ENCODE measurements at places on chromosomes 5 and 9. TPM values are rescaled to one million over a fixed set of nuclear protein-coding genes. Genes with fewer than 3 reads are reported as not detected.
A peak's percentile ranks its signal among the peaks of the same experiment; 100 is the strongest.

- H3K36me3 ChIP-seq = no peaks in the 10 kb centered on the region
- H3K27me3 ChIP-seq = no peaks in the 10 kb centered on the region
- no peak for DNase-seq
- H3K4me3 ChIP-seq = no peak overlapping the region
- no peaks in the 10 kb centered on the region for H3K4me1 ChIP-seq
These were observed 568.0 kb downstream of the ANXA1 start for GRCh38 chr9:73719660-73720059.

- peak; percentile 53 for DNase-seq
- no peak overlapping the region for H3K27ac ChIP-seq
- peaks cover 23% of the 10 kb centered on the region for H3K4me1 ChIP-seq
These were observed 1.1 kb upstream of the BNC2 start for GRCh38 chr9:16871336-16872151.

Gene BRD8
- 52.1 TPM for total RNA-seq

Gene SH3TC2
- 0.33 TPM for total RNA-seq

DNA sequence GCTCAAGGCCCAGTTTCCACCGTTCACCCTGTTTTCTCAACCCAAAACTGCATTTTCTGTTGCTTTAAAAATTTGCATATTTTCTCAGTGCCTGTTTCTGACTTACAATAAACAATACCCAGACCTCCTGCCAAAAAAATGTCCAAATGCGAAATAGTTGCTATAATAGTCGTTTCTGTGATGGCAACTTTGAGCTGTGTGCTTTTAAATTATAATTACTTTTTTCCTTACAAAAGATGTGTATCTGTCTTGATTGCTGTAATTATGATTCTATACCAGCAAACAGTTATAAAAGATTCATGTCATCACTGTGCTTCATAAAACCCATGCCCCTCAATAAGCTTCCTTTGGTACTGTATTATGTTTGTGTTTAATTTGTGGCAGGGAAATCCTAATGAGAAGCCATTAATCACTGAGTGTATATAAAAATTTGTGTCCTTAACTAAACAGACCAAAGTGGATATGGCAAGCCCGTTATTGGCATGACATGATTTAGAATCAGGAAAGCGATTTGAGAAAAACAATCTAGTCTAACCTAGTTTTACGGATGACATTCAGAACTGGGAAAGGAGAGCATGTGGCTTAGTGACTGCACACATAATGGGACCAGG, 5.4 kb upstream of the SLC1A3 start:
- no peaks in the 10 kb centered on the region for H3K36me3 ChIP-seq
- no peak for DNase-seq
- H3K4me1 ChIP-seq = no peaks in the 10 kb centered on the region
- no peak overlapping the region for H3K27ac ChIP-seq
- H3K27me3 ChIP-seq = no peaks in the 10 kb centered on the region

DNA sequence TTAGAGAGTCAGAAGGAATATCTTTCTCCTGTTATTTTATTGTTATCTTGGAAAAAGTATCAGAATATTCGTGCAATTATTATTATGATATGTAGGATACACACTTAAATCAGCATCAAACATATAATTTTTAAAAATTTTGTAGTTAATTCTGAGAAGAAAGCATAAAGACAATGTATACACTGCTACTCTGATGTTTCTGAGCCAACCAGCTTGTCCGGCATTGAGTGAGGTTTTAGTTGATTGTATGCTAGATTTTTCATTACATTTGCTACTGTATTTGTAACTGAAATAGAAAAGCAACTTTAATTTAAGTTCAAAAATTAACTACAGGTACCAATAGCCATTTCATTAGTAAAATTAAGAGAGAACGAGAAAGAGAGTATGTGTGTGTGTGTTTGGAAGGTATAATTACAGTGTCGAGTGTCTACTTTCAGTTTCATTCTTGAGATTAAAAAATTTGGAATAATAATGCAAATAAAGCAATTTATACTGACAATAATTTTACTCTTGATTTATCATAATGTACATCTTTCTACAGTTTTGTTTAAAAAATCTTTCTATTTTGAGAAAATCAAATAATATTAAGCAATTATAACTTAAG, 160.4 kb upstream of the CDH12 start:
- H3K27me3 ChIP-seq = no peaks in the 10 kb centered on the region
- H3K27ac ChIP-seq = no peak overlapping the region
- H3K36me3 ChIP-seq = no peaks in the 10 kb centered on the region

GRCh38 chr9:111533099-111533790, 8.3 kb downstream of the ZNF483 start:
- H3K36me3 ChIP-seq = peaks cover 4% of the 10 kb centered on the region
- no peaks in the 10 kb centered on the region for H3K27me3 ChIP-seq
- H3K4me3 ChIP-seq = no peak overlapping the region
- DNase-seq = no peak
- H3K4me1 ChIP-seq = no peaks in the 10 kb centered on the region

Gene PCDHB11
- 4.9 TPM for total RNA-seq

DNA sequence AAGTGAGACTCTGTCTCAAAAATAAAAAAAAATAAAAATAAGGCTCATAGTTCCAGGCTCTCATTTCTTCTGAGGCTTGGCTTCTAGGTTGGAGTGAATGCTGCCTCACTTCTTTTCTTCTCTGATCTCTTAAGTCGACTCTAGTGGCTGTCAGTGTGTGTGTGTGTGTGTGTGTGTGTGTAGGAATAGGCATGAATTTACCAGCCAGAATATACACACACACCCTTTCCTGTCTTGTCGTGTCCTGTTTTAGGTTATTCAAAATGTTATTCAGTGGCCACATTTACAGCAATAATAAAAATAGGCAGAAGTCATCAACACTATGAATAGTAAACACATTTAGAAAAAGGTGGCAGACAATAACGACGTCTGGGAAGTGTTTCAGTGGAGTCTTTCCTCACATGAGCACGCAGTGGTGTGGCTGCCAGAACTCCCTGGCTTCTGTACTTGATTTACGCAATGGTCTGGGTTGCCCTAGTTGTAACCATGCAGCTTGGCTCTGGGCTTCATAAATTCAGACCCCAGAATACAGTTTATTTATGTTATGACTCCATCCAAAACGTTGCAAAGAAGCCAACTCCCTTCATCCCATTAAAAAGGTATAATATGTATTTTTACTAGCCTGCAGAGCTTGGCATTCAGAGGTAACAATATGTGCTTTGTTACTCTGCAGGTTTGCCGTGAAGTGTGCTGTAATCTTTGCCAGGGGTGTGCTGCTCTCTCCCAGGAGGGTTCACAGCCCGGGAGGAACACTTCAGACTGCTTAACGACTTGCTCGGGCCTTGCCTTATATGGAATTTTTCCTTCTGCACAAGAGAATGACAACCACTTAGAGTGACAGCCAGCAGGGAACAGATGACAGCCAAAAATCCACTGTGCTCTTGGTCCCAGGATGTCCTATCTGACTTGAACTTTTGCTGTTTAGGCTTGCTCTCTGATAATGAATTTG, 34.4 kb upstream of the PALM2AKAP2 start:
- H3K4me1 ChIP-seq = peaks cover 7% of the 10 kb centered on the region
- H3K4me3 ChIP-seq = no peak overlapping the region
- H3K27ac ChIP-seq = peak overlapping the region; percentile 16

- no peaks in the 10 kb centered on the region for H3K27me3 ChIP-seq
- H3K27ac ChIP-seq = no peak overlapping the region
- DNase-seq = no peak
- H3K36me3 ChIP-seq = no peaks in the 10 kb centered on the region
- no peak overlapping the region for H3K4me3 ChIP-seq
- H3K4me1 ChIP-seq = no peaks in the 10 kb centered on the region
These were observed 38.4 kb downstream of the MAST4 start for GRCh38 chr5:66634601-66635000.

- no peaks in the 10 kb centered on the region for H3K36me3 ChIP-seq
- H3K4me1 ChIP-seq = peaks cover 39% of the 10 kb centered on the region
- DNase-seq = peak; percentile 80
- H3K4me3 ChIP-seq = no peak within 1 kb of the TSS
These were observed at the start of gene SH3RF2 for GRCh38 chr5:145936401-145937131. SH3RF2 (plus strand) TSS chr5:145936578; CDS start chr5:145937929, 1,351 bp downstream.

- H3K4me1 ChIP-seq = no peaks in the 10 kb centered on the region
- no peak for DNase-seq
- no peak overlapping the region for H3K27ac ChIP-seq
- H3K36me3 ChIP-seq = no peaks in the 10 kb centered on the region
- H3K27me3 ChIP-seq = no peaks in the 10 kb centered on the region
- H3K4me3 ChIP-seq = no peak overlapping the region
These were observed 74.0 kb downstream of the MACROH2A1 start for GRCh38 chr5:135324897-135325650.

- DNase-seq = peak; percentile 25
- H3K36me3 ChIP-seq = no peaks in the 10 kb centered on the region
- H3K4me3 ChIP-seq = no peak overlapping the region
- H3K27me3 ChIP-seq = no peaks in the 10 kb centered on the region
These were observed 33.1 kb downstream of the RASA1 start for GRCh38 chr5:87300744-87301143.

DNA sequence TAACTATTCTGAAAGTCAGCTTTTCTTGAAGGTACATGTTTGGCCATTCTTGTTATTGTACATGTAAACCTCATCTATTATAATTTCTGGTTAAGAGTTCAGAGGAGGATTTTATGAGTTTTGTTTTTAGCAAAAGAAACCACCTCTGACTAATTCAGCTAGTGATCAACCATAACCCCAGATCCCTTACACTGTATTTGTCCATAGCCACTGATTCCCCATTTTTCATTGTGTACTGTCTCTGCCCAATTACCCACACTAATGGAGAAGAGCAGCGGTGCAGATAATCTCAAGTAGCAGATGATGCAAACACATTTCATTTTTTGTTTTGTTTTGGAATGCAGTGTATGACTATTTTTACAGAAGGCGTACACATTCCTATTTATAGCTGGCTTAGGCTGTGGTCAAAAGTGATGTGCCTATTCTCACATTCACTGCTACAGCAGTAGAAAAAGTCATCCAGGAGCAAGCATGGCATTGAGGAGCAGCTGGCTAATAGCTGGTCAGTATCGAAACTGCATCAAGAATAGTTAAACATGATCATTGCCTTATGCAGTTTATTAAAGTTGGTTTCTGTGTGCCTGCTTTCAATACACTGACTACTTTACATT, 988.3 kb downstream of the DTWD2 start:
- no peaks in the 10 kb centered on the region for H3K36me3 ChIP-seq
- H3K27me3 ChIP-seq = no peaks in the 10 kb centered on the region
- H3K4me1 ChIP-seq = no peaks in the 10 kb centered on the region
- H3K27ac ChIP-seq = no peak overlapping the region
- no peak for DNase-seq
- H3K4me3 ChIP-seq = no peak overlapping the region

DNA sequence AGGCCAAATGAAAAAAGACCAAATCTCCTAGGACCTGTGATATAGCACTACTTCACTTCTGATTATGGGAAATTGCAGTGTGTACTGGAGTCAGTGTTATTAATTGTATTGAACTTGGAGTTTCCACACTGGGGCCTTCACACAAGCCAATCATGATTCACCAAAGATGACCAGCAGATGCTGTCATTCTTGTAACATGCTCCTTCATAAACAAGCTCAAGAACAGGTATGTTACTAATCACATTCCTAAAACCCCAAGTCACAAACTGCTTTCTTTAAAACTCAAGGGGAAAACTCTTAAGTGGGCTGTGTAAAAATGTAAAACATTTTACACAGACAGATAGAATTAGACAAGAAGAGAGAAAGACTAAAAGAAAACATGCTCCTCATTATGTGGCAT, 5.6 kb downstream of the KLHL3 start:
- H3K27ac ChIP-seq = no peak overlapping the region
- H3K27me3 ChIP-seq = no peaks in the 10 kb centered on the region
- H3K4me3 ChIP-seq = no peak overlapping the region
- DNase-seq = no peak
- H3K36me3 ChIP-seq = no peaks in the 10 kb centered on the region
- H3K4me1 ChIP-seq = peaks cover 12% of the 10 kb centered on the region

Gene TTC1
- total RNA-seq = 11.2 TPM

DNA sequence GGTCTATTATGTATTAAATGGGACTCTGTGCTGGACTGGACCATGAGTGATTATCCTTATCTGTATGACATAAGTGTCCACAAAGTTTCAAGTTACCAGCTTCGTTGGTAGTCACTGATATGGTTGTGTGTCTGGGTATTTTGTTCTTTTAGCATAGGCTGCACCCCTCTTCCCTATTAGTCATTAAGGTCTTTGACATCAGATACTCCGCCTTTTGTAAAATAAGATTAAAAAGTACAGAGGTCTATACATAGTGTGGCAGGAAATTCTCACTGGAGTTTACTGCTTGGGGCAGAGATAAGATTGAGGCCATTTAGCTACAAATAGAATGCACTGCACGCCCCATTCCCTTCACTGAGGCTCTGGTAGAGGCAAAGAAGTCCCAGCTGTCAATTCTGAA, 99.4 kb downstream of the TMEM215 start:
- H3K36me3 ChIP-seq = no peaks in the 10 kb centered on the region
- no peak overlapping the region for H3K4me3 ChIP-seq
- DNase-seq = no peak
- no peaks in the 10 kb centered on the region for H3K4me1 ChIP-seq
- no peak overlapping the region for H3K27ac ChIP-seq
- no peaks in the 10 kb centered on the region for H3K27me3 ChIP-seq

Gene NPR2
- total RNA-seq = 5.4 TPM

DNA sequence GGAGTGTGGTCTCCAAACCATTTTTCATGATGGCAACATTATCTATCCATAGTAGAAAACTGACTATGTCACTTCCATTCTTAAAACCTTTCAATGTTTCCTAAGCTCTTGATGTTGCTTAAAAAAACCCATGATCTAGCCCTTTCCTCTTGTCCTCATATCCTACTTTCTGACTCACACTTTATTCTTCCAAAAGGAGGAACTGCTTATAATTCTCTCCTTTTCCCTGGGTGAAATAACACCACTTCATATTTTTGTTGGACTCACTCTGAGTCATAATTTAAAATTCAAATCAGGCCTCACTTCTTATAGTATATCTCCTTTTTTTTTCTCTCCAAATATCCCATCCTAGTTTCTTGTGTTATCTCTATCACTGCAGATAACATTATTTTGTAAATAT, 513.9 kb downstream of the MAN2A1 start:
- H3K36me3 ChIP-seq = no peaks in the 10 kb centered on the region
- H3K27ac ChIP-seq = no peak overlapping the region
- H3K27me3 ChIP-seq = no peaks in the 10 kb centered on the region
- no peaks in the 10 kb centered on the region for H3K4me1 ChIP-seq

Gene ARSB
- 12.2 TPM for total RNA-seq

GRCh38 chr5:151509231-151509630, 61.8 kb downstream of the SLC36A1 start:
- no peak for DNase-seq
- no peak overlapping the region for H3K4me3 ChIP-seq
- no peak overlapping the region for H3K27ac ChIP-seq

DNA sequence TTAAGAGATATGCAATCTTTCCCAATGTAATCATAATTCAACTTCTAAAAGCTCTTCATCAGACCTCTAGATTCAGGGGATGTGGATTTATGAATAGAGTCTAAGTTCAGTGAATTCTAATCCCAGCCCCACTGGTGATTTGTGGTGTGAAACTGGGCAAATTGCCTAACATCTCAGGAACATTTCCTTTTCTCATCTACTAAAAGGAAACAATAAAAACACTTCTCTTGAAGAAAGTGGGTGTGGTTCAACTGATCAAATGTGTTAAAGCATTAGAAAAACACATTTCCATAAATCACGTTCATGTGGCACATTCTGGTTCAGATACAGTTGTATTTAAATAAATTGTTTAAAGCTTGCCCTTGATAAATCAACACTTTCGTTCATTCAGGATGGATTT, 631.7 kb upstream of the CDH6 start:
- no peak overlapping the region for H3K4me3 ChIP-seq
- no peak overlapping the region for H3K27ac ChIP-seq
- H3K27me3 ChIP-seq = no peaks in the 10 kb centered on the region
- no peak for DNase-seq
- no peaks in the 10 kb centered on the region for H3K4me1 ChIP-seq

Measured in body of pancreas (tissue), 4 donors.